Lung (tissue), 17 donors: ENCODE measurements at places on chromosomes 1 and 21. TPM values are rescaled to one million over a fixed set of nuclear protein-coding genes. Genes with fewer than 3 reads are reported as not detected.

DNA sequence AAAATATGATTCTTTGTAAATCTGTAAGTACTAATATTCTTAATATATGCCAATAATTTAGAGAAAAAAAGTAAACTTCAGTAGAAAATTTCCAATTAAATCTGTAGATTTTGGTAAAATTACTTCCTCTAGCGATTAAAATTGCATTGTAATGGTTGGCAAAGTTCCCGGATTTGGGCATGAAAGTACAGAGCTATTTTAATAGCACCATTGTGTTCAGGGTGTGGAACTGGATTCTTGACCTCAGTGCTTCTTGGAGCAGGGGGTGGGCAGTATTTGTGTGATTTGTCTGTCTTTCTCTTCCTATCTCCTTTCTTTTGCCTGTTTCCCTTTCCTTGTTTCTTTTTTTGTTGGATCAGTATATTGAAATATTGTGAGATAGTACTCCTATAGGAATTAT lies 72.1 kb downstream of the DNM3 start:
- no peak overlapping the region for H3K4me3 ChIP-seq
- H3K27ac ChIP-seq, result no peak overlapping the region
- no peaks in the 10 kb centered on the region for H3K4me1 ChIP-seq
- H3K36me3 ChIP-seq, result no peaks in the 10 kb centered on the region
- peak; percentile 36 for DNase-seq

GRCh38 chr1:66327588-66327987 lies 206.4 kb upstream of the SGIP1 start:
- H3K27me3 ChIP-seq, result no peaks in the 10 kb centered on the region
- no peak for DNase-seq
- peaks cover 4% of the 10 kb centered on the region for H3K4me1 ChIP-seq
- H3K36me3 ChIP-seq, result no peaks in the 10 kb centered on the region
- no peak overlapping the region for H3K4me3 ChIP-seq

The MATN1 gene
- 0.57 TPM for total RNA-seq

- DNase-seq, result no peak
- H3K36me3 ChIP-seq, result no peaks in the 10 kb centered on the region
- H3K27me3 ChIP-seq, result no peaks in the 10 kb centered on the region
Measured at GRCh38 chr1:232386294-232386693, 243.6 kb downstream of the SIPA1L2 start.

- H3K4me1 ChIP-seq, result no peaks in the 10 kb centered on the region
- H3K4me3 ChIP-seq, result no peak within 1 kb of the TSS
- H3K27me3 ChIP-seq, result no peaks in the 10 kb centered on the region
- no peak within 1 kb of the TSS for H3K27ac ChIP-seq
- DNase-seq, result peak; percentile 26
- no peaks in the 10 kb centered on the region for H3K36me3 ChIP-seq
Measured at GRCh38 chr1:192158181-192158580, at the start of gene RGS18. Gene RGS18 (plus strand): TSS chr1:192158462. CDS start chr1:192158638, 176 bp downstream.

The C8A gene
- not detected for total RNA-seq
